ENCODE measurements at places on chromosomes 5 and 9.
A peak's percentile ranks its signal among the peaks of the same experiment; 100 is the strongest.

GRCh38 chr9:86577420-86578333 is 223.5 kb upstream of the TUT7 start:
- DNase-seq: no peak

GRCh38 chr5:43523662-43524072 is 8.7 kb upstream of the C5orf34 start:
- DNase-seq: no peak

- no peak for DNase-seq
Measured at GRCh38 chr9:8447601-8448000, 648.0 kb upstream of the DMAC1 start.

DNA sequence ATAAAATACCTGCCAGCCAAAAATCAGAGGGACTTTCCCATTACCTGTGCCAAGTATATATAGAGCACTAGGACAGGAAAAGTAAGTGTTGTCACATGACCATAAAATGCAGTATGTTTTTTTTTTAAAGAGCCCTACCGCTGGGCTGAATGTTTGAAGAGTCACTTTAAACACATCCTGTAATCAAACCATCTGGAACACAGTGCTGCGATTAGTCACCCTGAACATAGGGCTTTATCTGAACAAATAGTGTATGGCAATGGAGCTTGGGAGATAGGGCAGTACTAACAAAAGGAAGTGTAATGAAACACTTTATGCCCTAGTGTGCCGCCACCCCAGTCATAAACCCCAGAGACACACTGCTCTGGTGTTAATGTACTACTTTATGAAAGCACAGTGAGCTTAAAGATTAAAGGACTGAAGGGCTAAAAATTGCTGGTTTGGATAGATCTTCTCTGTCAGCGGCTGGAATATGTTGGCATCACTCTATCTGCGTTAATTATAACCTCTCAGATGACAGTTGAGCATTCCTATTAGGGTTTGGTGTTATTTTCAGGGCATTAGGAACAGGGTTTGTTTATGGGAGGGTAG is 90.4 kb downstream of the ZNF608 start:
- no peak for DNase-seq

- DNase-seq: no peak
Measured at GRCh38 chr5:119074419-119074818, 3.5 kb downstream of the DMXL1 start.

DNA sequence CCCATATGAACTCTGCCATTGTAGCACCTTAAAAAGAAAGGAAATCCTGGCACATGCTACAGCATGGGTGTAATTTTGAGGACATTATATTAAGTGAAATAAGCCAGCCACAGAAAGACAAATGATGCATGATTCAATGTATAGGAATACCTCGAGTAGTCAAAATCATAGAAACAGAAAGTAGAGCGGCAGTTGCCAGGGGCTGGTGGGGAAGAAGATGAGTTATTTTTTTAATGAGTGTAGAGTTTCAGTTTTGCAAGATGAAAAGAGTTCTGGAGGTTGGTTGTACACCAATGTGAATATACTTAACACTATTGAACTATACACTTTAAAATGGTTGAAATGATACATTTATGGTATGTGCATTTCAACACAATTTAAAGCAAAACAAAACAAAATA is 133.0 kb downstream of the ZDHHC21 start:
- peak; percentile 14 for DNase-seq

DNA sequence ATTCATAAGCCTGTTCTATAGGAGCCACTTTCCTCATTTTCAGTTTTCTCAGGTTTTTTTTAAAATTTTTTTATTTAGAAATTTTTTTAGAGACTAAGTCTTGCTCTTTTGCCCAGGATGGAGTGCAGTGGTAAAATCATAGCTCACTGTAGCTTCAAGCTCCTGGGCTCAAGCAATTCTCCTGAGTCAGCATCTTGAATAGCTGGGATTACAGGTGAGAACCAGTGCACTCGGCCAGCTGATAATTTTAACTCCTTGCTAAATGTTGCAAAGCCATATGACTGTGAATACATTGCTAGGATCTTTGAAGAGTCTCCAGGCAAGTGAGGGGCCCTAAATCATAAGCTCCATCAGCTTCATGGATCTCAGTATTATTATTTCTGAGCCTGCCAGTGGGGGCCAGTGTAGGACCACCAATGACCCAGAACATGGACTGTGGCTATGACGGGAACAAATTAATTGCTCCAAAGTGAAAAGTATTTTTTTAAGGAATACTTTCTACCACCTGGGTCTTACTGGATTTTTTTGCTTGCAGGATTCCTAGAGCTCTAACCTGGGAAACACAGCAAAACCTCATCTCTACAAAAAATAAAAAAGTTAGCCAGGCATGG is 5.7 kb upstream of the GAPVD1 start:
- peak; percentile 37 for DNase-seq

- DNase-seq: peak; percentile 96
Measured at GRCh38 chr9:131755541-131756198, 15.8 kb upstream of the RAPGEF1 start.

GRCh38 chr5:40655138-40655537 is 24.6 kb upstream of the PTGER4 start:
- no peak for DNase-seq

GRCh38 chr9:20558566-20559016 is 63.7 kb downstream of the MLLT3 start:
- peak; percentile 57 for DNase-seq

DNA sequence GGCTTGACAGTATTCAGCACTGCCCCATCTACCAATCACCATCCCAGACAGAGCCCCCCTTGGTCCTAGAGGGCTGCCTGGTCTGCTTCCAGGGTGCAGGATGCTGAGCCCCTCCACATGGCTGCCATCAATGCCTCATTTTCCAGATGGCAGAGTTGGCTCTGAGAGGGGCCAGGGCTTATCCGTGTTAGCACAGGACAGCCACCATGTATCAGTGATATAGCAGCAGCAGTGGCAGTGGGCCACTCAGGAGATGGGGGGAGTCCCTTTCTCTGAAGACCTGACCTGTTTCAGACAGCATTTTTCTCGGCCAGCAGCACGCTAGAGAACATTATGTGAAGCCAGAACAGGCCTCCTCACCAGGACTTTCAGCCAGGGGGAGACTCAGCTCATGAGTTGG is 1.6 kb upstream of the SMIM32 start:
- no peak for DNase-seq

DNA sequence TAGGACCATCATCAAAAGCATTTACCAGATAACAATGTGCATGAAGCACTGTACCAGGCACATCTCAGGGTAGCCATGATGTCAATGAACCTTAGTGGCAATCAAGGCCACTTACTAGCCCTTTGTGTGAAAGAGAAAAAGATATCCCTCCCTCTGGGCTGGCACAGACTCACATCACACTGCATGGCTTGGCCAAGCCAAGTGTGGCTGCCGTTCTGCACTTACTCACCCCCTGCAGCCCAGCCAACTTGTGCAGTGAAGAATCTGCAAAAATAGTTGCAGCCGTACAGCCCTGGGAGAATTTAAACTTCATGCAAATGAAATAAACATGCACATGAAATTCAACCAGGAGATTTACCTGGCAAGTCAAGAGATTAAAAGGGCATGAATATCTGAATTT is 333.5 kb downstream of the DEPDC1B start:
- no peak for DNase-seq

GRCh38 chr9:38392235-38393127 is at the start of gene ALDH1B1:
TSS of gene ALDH1B1 (plus strand) at chr9:38392702. CDS start at chr9:38395749, 3,047 bp downstream.
- DNase-seq: peak; percentile 74

- DNase-seq: no peak
Measured at GRCh38 chr5:143186623-143187022, 216.9 kb downstream of the NR3C1 start.

GRCh38 chr9:545480-545879 is 296.0 kb upstream of the DMRT1 start:
- no peak for DNase-seq

DNA sequence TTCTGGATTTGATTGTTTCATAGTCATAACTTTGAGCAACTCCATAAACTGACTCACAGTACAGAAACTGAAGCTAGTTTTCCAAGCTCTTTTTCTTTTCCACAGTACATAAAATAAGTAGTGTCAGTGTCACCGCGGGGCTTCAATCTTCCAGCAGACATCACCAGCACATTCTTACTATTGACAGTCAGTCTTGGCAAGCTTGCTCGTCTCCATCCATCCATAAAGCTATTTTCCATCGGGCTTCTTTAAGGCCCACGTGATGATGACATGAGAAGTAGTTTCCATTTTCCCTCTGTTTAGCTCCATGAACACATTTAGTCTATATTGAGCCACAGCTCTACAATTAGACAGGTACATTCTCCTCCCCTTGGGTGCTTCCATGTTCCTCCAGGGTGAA is 443.4 kb downstream of the KDM4C start:
- no peak for DNase-seq

GRCh38 chr9:99851500-99851822 is 29.8 kb downstream of the NR4A3 start:
- peak; percentile 72 for DNase-seq

DNA sequence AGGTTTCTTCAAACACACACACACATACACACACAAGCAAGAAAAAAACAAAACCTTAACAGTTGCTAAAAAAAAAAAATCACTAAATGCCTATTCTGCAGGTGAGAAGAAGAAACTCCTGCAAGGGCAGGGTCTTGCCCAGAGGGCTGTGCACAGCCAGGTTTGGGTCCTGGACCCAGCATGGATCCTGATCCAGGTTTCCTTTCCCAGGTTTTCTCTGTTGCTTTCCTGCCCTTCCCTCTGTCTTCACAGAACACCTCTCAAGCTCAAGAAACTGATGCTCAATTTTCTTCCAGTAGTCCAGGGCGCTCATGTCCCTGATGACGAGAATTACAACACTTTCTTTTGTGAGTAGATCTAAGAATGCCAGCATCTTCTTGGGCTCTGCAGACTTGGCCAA is 136.6 kb downstream of the PAX5 start:
- no peak for DNase-seq

DNA sequence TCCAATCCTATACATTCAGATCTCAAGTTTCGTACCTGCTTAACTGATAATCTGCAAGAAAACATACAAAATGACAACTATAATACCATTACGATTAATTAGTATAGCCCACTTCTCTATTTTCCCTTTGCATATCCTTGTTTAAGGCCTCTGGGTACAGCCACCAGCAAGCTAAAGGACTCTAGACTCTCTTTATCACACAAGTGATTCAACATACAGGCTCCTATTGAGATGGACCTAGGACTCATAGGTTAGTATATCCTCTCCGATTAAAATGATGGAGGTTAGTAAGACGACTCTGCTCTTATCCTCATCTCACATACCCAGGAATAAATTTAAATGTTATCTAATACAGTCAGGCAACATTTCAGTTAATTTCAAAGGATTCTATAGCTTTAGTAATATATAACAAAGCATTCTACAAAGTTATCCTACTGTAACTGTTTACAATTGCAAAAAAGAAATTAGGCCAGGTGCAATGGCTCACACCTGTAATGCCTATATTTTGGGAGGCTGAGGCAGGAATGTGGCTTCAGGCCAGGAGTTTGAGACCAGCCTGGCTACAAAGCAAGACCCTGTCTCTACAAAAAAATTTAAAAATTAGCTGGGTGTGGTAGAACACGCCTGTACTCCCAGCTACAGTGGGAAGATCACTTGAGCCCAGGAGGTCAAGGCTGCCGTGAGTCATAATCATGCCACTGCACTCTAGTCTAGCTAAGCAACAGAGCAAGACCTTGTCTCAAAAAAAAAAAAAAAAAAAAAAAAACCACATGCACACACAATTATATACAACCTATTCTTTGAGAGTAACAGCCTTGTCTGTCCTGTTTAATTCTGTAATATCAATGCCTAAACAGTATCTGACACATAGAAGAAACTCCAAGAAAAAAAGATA is 15.4 kb downstream of the HAUS6 start:
- no peak for DNase-seq

DNA sequence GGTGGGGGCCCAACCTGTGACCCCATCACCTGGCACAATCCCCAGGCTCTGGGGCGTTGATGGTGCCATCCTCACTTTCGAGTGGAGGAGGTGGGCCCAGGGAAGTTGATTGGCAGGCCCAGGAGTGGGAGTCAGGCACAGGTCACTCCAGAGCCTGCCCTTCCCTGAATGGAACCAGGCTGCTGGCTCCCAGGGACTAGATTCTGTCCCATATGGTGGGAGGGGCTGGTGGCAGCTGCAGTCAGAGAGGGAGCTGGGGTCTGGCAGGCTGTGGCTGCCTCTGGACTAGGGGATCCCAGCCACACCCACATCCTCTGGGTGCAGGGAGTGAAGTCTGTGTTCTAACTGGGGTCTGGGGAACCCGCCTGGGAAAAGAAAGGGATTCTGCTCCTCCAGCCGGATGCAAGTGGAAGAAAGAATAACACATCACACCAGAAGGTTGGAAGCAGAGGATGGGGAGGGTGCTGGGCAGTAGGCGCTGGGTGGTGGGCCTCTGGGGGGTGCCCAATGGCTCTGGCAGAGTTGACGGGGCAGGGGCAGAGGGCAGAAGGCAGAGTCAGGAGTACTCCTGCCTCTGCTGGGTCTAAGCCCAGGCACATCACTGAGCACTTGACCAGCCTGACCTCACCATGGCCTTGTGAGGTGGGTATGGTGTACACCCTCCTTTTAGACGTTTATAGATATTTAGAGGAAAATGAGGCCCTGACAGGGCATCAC is 25.8 kb downstream of the CEL start:
- no peak for DNase-seq

DNA sequence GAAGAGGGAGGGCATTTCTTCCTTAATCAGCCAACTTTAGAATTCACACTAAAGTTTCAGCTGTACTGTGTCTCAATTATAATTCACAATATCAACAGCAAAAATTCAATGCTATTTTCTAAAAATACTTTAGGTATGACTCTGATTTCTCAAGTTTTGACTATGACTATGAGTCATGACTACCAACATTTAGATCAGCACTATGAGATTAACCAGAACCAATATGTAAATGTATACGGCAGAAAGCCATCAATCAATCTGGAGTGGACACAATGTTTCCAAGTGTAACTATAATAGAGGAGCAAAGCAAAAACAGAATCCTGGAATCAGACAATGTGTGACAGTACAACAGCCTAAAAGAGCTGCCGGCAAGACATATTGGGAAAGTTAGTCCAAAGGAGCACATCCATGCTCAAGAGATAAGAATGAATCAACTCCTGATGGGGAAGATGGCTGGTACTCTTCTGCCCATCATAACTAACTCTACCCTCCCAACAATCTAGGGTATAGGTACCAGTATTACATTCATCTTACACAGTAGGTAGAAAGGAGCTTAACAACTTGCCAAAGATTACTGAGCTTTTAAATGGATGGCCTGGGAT is 294.4 kb downstream of the SEMA5A start:
- no peak for DNase-seq
